ENCODE measurements at places on chromosomes 7 and 10. TPM values are rescaled to one million over a fixed set of nuclear protein-coding genes. Genes with fewer than 3 reads are reported as not detected.

Gene VAX1
- not detected for total RNA-seq

DNA sequence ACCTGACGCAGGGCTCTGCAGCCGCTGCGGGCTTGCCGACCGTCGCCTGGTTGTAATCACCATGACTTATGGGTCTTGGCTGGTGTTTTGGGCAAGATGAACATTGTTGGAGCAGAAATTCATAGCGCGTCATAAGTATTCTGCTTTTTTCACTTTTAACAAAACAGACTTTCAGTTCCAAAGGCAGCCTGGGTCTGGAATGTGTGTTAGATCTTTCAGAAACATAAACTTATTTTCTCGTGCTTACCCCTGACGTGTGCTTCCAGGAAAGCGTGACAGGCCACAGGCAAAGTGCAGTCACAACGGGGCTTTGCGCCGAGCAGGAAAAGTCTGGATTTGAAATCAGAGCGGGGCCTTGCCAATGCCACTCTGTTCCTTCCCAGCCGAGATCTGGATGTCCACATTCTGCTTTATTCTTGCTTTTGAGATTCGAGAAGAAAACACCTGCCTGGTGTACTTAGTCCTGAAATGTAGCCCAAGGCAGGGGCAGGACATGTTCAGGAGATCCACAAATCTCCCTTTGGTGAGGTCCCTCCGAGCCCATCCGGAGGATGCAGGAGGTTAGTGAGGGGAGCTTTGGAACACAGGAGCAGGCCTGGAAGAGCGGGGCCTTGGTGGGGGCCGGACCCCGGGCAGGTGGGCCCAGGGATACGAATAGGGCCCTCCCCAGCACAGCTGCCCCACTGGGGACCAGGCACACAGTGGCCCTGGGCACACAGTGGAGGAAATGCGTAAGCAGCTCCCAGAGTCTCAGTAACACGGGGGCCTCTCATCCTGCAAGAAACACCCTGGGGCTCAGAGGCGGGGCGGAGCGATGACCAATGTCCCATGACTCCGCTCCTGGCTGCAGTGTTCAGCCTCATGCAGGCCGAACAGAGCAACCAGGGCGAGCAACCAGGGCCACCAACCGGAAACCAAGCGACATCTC, 49.5 kb upstream of the EBF3 start:
- no peaks in the 10 kb centered on the region for H3K36me3 ChIP-seq
- H3K27me3 ChIP-seq = no peaks in the 10 kb centered on the region
- H3K4me3 ChIP-seq = no peak overlapping the region
- no peaks in the 10 kb centered on the region for H3K4me1 ChIP-seq
- H3K27ac ChIP-seq = no peak overlapping the region

Gene MLXIPL
- not detected for total RNA-seq

Gene GPR26
- total RNA-seq = not detected

DNA sequence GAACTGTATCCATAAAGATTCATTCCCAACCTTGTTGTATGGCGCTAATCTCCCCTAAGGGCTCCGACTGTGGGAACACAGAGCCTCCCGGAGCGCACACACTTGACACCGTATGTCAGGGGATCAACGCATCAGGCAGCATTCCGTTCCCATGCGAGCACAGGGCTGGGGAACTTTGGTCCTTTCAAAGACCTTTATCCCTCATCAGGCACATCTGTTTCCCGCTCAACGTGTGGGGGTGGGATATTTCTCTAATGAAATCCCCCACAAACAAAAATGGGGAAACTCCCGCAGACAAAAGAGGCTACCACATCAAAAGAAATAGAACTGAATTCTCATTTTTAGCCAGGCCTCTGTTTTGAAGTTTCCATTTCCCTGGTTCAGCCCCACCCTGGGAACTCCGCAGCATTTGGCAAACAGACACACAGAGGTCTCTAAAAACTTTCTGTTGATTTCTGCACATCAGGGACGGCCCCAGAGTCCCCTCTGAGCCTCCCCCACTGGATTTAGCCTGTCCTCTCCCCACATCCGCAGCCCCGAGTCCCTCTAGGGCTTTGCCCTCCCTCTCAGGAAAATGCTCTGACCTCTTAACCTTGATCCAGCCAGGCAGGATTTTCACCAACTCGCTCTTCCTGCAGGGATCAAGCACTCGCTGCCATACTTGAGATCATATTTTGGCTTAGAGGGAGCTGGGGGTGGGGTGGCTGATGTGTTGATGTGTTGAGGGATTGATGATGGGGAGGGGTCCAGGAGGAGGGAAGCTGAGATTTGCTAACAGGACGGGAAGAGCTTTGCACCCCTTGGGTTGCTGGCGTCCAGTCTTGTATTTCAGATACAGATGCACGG, 6.6 kb downstream of the CPA5 start:
- H3K4me1 ChIP-seq = no peaks in the 10 kb centered on the region
- peaks cover 3% of the 10 kb centered on the region for H3K27me3 ChIP-seq
- no peak overlapping the region for H3K27ac ChIP-seq
- no peak for DNase-seq
- H3K4me3 ChIP-seq = no peak overlapping the region

GRCh38 chr7:78543976-78544375, 745.4 kb downstream of the PHTF2 start:
- no peaks in the 10 kb centered on the region for H3K36me3 ChIP-seq
- no peak overlapping the region for H3K27ac ChIP-seq
- DNase-seq = no peak
- H3K27me3 ChIP-seq = no peaks in the 10 kb centered on the region

Gene ATOH7
- not detected for total RNA-seq

Gene PAPOLB
- not detected for total RNA-seq

- H3K27me3 ChIP-seq = no peaks in the 10 kb centered on the region
- DNase-seq = no peak
- H3K36me3 ChIP-seq = no peaks in the 10 kb centered on the region
- no peaks in the 10 kb centered on the region for H3K4me1 ChIP-seq
Measured at GRCh38 chr7:121730869-121731268, 142.1 kb upstream of the PTPRZ1 start.

DNA sequence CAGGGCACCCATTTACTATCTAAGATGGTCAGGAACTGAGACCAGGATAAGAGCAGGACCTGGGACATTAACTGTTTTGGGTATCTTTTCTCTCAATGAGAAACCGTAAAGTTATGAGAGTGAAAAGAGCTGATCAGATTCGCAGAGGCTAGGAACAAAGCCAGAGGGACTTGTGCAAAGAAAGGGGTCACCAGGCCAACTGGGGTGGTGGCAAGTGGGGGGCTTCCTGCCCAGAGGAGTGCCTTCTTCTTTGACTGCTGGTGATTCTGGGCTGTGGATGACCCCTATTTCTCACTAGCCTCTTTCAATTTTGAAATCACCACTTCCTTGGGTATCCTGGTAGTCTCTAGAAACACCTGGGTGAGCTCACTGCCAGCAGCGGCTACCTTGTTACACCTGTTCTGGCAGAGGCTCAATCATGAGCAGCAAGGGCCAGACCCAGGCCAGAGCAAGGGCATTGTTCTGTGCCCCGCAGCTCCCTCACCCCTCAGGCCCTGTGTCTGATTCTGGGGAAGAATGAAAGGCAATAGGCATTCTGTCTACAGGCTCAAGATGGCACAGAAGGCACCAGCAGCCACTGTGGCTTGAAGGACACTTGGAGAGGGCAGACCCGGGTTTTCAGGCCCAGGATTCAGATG, 999 bp downstream of the SFTPD start:
- H3K4me3 ChIP-seq = no peak overlapping the region
- H3K36me3 ChIP-seq = no peaks in the 10 kb centered on the region
- DNase-seq = no peak
- no peaks in the 10 kb centered on the region for H3K4me1 ChIP-seq
- no peaks in the 10 kb centered on the region for H3K27me3 ChIP-seq
- no peak overlapping the region for H3K27ac ChIP-seq

DNA sequence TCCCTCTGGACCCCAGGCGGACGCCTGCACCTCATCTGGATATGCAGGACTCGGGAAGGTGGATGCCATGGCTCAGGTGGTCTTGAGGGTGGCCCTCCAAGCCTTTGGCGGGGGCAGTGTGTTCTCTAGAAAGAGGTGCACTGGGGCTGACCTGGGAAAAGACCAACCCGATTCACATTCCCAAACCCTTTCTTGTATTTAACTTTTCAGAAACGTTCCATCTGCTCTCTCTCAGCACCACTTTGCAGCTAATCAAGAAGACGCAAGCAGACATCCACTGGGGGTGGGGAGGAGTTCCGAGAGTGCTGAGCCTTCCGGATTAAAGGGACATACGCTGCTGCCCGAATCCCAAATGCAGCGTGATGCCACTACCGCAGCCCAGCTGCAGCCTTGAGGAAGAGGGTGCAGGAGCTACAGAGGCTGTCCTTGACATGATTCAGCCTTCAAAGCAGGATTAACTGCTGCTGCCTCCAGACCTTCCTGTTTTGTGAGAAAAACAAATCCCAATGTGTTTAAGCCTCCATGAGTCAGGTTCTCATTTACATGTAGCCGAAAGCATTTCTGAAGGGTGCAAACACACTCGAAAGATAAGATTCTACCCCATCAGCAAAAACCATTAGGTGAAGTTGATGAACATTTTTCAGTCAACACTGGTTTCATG, 39.9 kb downstream of the RBM17 start:
- no peak overlapping the region for H3K27ac ChIP-seq
- H3K36me3 ChIP-seq = no peaks in the 10 kb centered on the region
- H3K4me1 ChIP-seq = peaks cover 8% of the 10 kb centered on the region
- no peak overlapping the region for H3K4me3 ChIP-seq
- H3K27me3 ChIP-seq = no peaks in the 10 kb centered on the region

GRCh38 chr7:151477867-151478266, 37.9 kb upstream of the CRYGN start:
- DNase-seq = no peak
- no peak overlapping the region for H3K27ac ChIP-seq
- H3K4me3 ChIP-seq = no peak overlapping the region
- H3K36me3 ChIP-seq = peaks cover 4% of the 10 kb centered on the region
- no peaks in the 10 kb centered on the region for H3K4me1 ChIP-seq

Gene PNLIPRP2
- not detected for total RNA-seq

Gene SPDYE11
- not detected for total RNA-seq

DNA sequence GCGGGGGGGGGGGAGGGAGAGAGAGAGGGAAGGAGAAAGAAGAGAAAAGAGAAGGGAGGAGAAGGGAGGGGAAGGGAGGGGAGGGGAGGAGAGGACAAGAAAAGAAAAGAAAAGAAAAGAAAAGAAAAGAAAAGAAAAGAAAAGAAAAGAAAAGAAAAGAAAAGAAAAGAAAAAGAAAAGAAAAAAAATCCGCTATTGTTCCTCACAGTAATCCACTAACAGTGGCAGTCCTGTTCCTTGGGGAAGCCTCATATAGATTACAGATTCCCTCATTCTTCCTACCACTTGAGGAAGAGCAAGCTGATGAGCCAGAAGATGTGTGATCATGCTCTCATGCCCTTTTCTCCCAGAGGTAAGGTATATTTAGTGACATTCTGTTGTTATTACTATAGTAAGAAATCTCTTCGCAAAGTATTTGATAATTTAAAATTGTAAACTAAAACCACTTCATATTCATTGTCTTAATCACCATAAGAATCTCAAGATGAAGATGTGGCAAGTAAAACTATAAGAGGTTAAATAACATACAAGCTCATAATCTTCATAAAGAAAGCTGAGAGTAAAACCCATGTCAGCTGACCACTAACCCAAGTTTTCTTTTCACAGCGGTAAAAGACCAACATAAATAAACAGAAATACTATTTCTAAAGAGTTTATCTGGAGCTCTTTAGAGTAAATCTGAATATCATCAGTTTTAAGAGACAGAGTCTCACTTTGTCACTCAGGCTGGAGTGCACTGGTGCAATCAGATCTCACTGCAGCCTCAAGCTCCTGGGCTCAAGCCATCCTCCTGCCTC, 128.1 kb downstream of the JMJD1C start:
- no peak overlapping the region for H3K27ac ChIP-seq
- no peaks in the 10 kb centered on the region for H3K36me3 ChIP-seq
- H3K27me3 ChIP-seq = no peaks in the 10 kb centered on the region
- no peaks in the 10 kb centered on the region for H3K4me1 ChIP-seq
- no peak overlapping the region for H3K4me3 ChIP-seq
- DNase-seq = no peak

DNA sequence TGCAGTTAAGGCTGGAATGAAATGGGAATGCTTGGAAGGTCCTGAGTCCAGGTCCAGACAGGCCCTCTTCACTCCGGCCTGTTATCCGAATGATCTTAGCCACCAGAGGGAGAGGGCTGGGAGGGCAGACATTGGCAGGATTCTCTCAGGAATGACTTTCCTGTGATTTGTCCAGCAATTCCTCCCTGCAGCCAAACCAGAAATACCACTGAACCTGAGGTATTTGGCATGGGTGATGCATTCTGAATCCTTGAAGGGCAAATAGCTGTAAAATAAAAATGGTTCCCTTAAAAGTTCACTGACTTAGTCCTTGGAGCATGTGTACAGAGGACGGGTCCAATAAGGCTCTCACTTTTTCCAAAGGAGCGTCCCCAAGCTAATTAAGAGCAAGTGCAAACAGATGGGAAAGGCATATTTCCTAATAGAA, 77.5 kb upstream of the HABP2 start:
- no peaks in the 10 kb centered on the region for H3K27me3 ChIP-seq
- DNase-seq = no peak
- no peaks in the 10 kb centered on the region for H3K36me3 ChIP-seq

Gene ITGB8
- total RNA-seq = 0.27 TPM

DNA sequence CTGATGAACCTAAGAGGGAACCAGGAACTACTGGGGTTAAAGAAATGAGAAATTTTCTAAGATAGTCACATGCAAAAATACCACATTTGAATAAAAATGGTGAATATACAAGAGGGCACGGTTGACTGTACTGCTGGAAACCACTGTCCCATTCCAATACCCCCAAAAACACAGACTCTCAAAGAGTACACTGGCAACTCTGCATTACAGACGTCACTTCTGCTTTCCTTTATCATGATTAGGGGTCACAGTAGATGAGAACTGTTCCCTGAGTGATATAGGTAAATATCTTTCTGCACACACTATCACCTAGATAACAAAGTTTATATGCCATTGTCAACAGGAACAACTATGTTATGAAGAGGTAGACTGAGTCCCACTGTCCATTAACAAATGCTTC, 69.5 kb downstream of the RAPGEF5 start:
- H3K4me1 ChIP-seq = no peaks in the 10 kb centered on the region
- no peak for DNase-seq
- no peak overlapping the region for H3K27ac ChIP-seq
- H3K27me3 ChIP-seq = no peaks in the 10 kb centered on the region
- no peaks in the 10 kb centered on the region for H3K36me3 ChIP-seq

Gene RAB11FIP2
- 10.1 TPM for total RNA-seq

GRCh38 chr10:52217531-52217930, 96.5 kb upstream of the DKK1 start:
- H3K4me1 ChIP-seq = no peaks in the 10 kb centered on the region
- no peak for DNase-seq
- H3K4me3 ChIP-seq = no peak overlapping the region
- no peaks in the 10 kb centered on the region for H3K27me3 ChIP-seq

Gene AGR3
- not detected for total RNA-seq

Gene CYP26A1
- not detected for total RNA-seq

Gene RAMP3
- not detected for total RNA-seq

- H3K4me1 ChIP-seq = no peaks in the 10 kb centered on the region
- H3K4me3 ChIP-seq = no peak overlapping the region
- H3K27me3 ChIP-seq = no peaks in the 10 kb centered on the region
- no peak overlapping the region for H3K27ac ChIP-seq
Measured at GRCh38 chr10:1083581-1083980, 27.4 kb downstream of the WDR37 start.

- no peak overlapping the region for H3K27ac ChIP-seq
- H3K4me3 ChIP-seq = no peak overlapping the region
- H3K36me3 ChIP-seq = no peaks in the 10 kb centered on the region
- no peaks in the 10 kb centered on the region for H3K27me3 ChIP-seq
- no peak for DNase-seq
Measured at GRCh38 chr7:139654276-139655181, 123.3 kb downstream of the HIPK2 start.

Gene UTF1
- total RNA-seq = not detected

Gene TCERG1L
- total RNA-seq = 0.93 TPM

GRCh38 chr7:44765579-44766415, 17.1 kb downstream of the ZMIZ2 start:
- peaks cover 30% of the 10 kb centered on the region for H3K4me1 ChIP-seq
- no peak for DNase-seq
- H3K4me3 ChIP-seq = no peak overlapping the region
- H3K27me3 ChIP-seq = no peaks in the 10 kb centered on the region
- no peak overlapping the region for H3K27ac ChIP-seq

Gene LIPJ
- total RNA-seq = not detected

Measured in CD8-positive, alpha-beta memory T cell (primary cell).